Left lung (tissue), 14 donors: ENCODE measurements at places on chromosomes 12 and 14. TPM values are rescaled to one million over a fixed set of nuclear protein-coding genes. Genes with fewer than 3 reads are reported as not detected.
A peak's percentile ranks its signal among the peaks of the same experiment; 100 is the strongest.

DNA sequence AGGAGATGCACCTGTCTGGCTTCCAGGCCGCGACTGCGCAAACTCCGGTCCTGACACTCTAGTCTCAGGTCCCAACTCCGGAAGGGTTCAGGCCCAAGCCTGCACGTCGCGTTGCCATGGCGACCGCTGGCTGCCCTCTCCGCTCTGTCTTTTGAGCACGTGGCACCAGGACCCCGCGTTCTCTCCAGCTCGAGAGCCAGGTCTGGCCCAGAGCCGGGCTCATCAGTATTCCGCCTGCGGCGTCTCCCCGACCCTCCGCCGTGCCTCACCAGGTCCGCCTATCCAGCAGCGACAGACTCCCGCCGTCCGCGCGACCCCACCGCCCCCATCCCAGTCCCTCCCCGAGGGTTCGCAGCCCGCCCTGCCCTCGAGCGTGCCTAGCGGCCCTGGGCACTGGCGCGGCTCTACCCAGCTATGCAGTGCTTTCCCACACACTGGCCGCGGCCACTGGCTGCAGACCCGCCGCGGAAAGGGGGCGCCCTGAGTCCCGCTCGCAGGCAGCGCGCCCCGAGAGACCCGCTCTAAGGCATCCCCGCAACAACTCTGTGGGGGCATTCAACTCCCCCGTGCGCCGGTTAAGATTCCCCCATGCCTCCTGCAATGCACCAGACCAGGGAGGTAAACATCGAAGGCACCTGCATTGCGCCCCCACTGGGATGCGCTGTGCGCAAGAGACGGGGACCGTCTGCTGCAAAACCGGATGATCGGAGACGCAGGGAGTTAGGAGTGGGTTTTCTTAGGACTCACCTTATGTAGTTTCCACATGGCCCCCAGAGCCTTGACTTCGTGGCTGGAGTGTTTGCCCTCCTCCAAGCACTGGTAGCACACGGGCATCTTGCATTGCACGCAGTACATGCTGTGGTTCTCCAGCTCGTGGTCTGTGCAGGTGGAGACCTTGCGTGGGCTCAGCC is 1.3 kb downstream of the TRIM9 start:
- peaks cover 9% of the 10 kb centered on the region for H3K4me1 ChIP-seq
- no peak overlapping the region for H3K27ac ChIP-seq
- no peak overlapping the region for H3K4me3 ChIP-seq
- peaks cover 33% of the 10 kb centered on the region for H3K27me3 ChIP-seq

GRCh38 chr12:51270067-51270950 is at the start of gene SMAGP:
Gene SMAGP, minus strand, starts transcription at chr12:51270415. Its CDS starts 1,137 bp downstream, at chr12:51269278.
- H3K36me3 ChIP-seq = no peaks in the 10 kb centered on the region
- peak within 1 kb of the TSS; percentile 79 for H3K27ac ChIP-seq
- peaks cover 24% of the 10 kb centered on the region for H3K4me1 ChIP-seq
- peak; percentile 82 for DNase-seq
- H3K27me3 ChIP-seq = peaks cover 26% of the 10 kb centered on the region

DNA sequence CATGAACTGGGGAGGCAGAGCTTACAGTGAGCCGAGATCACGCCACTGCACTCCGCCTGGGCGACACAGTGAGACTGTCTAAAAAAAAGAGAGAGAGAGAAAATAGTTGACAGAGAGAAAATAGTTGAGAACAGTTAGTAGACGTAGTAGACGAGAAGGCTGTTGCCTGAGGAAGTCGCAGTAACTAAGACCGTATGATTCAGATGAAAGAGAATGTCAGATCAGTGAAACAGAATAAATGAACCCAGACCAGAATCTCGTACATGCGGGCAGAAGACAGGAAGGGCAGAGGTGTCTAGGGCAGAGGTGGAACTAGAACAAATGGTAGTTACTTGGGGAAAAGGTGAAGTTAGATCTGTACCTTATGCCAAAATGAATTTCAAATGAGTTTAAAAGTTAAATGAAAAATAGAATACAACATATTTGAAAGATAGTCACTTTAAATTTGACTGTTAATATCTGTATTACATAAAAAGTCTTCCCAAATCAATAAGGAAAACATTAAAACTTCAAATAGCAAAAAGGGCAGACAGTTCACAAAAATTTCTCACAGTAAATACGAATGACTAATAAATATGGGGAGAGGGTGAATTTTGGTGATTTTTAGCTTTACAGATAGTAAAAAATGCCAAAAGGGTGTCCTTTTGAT is 17.7 kb downstream of the MDM2 start:
- no peak overlapping the region for H3K27ac ChIP-seq
- no peaks in the 10 kb centered on the region for H3K27me3 ChIP-seq
- peaks cover 98% of the 10 kb centered on the region for H3K36me3 ChIP-seq
- DNase-seq = no peak

DNA sequence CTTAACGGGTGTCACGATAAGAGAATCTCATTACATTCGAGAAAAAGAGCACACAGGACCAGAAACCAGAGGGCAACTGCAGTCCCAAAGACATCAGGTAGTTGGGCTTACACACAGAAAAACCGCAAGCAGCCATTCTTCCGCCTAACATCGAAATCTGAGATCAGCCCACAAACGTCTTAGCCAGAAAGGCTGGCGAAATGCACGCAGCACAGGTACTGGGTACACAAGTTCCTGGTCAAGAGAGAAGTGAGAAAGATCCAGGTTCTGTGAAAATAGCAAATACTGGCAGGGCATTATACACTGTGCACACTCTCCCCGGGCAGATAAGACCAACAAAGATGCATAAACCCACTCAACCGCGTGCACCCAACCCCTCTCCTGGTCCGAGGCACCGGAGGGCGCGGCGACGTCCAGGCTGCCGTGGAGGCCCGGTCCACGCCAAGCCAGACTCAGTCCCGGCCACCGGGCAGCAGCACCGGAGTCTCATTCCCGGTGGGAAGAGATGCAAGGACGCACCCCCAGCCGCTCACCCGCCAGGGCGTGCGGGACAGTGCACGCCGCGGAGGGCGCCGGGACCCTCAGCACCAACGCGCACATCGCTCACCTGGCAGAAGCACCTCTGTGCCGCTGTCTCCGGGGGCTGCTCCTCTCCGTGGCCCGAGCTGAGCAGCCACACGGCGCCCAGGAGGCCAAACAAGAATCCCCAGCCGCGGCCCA is 437 bp downstream of the ERO1A start:
- peaks cover 9% of the 10 kb centered on the region for H3K4me1 ChIP-seq
- no peaks in the 10 kb centered on the region for H3K36me3 ChIP-seq
- DNase-seq = peak; percentile 40
- peak overlapping the region; percentile 98 for H3K27ac ChIP-seq
- peak overlapping the region; percentile 92 for H3K4me3 ChIP-seq
- no peaks in the 10 kb centered on the region for H3K27me3 ChIP-seq

DNA sequence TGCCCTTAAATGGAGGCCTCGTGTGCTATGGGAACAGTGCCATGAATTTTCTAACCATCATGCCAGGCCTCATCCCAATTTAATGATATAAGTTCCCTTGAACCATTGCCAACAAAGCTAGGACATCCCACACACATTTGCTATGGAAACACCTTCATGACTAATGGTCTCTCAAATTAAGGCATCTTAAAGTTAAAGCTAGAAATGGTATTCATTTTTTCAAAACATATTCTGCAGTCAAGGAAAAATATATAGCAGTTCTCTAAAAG is 117.3 kb downstream of the BTG1 start:
- H3K27ac ChIP-seq = no peak overlapping the region
- H3K36me3 ChIP-seq = no peaks in the 10 kb centered on the region
- no peaks in the 10 kb centered on the region for H3K27me3 ChIP-seq
- H3K4me3 ChIP-seq = no peak overlapping the region
- no peak for DNase-seq
- H3K4me1 ChIP-seq = peaks cover 30% of the 10 kb centered on the region

GRCh38 chr14:103973354-103973753 is 31.0 kb upstream of the RD3L start:
- H3K4me1 ChIP-seq = no peaks in the 10 kb centered on the region
- no peak overlapping the region for H3K4me3 ChIP-seq
- H3K27ac ChIP-seq = no peak overlapping the region
- H3K27me3 ChIP-seq = no peaks in the 10 kb centered on the region

DNA sequence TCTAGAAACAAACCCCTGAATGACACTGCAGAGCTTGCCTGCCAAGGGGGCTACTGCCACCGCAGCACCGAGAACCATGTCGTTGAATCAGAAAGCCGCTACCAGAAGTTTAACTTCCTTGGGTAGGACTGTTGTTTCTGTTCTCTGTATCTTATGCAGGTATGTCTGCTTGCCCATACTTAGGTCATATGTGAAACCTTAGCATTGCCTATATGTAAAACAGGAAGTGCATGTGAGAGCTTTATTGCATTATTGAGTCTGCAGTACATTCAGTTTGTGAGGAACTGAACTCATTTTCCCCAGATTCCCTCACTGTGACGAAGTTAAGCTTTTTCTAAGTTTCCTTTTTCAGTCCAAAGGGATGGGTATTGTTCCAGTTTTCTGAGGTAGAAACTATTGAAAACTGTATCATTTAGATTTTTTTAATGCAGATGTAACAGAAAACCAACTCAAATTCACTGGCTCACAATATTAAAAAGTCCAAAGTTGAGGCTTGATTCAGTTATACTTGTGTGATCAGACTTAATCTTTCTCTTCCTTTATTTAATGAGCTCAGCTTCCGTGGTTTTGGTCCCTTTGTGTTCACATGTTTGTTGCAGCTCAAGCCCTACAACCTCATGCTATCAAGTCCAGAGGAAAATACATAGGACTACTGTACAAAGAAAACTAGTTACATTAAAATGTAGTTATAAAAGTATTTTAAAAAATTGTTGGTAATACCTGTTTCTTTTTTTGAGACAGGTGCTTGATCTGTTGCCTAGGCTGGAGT is 6.9 kb downstream of the FBXO34 start:
- peak overlapping the region; percentile 55 for H3K27ac ChIP-seq
- no peaks in the 10 kb centered on the region for H3K36me3 ChIP-seq
- no peak overlapping the region for H3K4me3 ChIP-seq
- peaks cover 6% of the 10 kb centered on the region for H3K4me1 ChIP-seq

- no peak for DNase-seq
- H3K4me3 ChIP-seq = no peak overlapping the region
- H3K36me3 ChIP-seq = no peaks in the 10 kb centered on the region
- H3K27ac ChIP-seq = no peak overlapping the region
- no peaks in the 10 kb centered on the region for H3K4me1 ChIP-seq
These were observed 915.8 kb downstream of the VRK1 start for GRCh38 chr14:97713023-97713422.

DNA sequence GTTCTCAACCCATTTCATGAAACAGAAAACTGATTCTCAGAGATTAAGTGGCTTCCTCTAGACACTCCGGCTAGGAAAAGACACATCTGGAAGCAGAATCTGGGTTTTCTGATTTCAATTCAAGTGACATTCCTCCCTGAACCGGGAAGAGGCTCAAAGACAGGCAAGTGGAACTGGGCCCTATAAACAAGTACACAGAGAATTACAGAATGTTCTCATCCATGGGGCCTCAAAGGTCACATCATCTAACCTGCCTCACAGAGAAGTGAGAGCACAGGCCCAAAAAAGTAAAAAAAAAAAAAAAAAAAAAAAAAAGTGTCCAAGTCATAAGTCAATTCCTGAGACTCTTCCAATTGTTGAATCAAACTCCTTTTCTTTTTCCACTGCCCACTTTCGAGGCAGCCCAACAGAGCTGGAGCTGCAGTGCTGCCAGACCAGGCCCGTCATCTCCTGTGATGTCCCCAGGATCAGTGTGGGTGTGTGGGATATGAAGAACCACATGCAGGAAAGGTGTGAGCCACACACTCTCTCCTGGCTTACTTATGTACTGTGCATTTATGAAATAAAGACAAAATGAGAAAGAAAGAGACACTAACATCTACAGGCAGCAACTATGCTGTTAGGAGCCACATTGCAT is 2.8 kb upstream of the KRT1 start:
- no peak overlapping the region for H3K27ac ChIP-seq
- H3K4me1 ChIP-seq = no peaks in the 10 kb centered on the region
- H3K36me3 ChIP-seq = no peaks in the 10 kb centered on the region

- H3K27ac ChIP-seq = no peak overlapping the region
- H3K4me3 ChIP-seq = no peak overlapping the region
- H3K27me3 ChIP-seq = no peaks in the 10 kb centered on the region
- peaks cover 11% of the 10 kb centered on the region for H3K36me3 ChIP-seq
- DNase-seq = no peak
- H3K4me1 ChIP-seq = peaks cover 21% of the 10 kb centered on the region
These were observed 26.8 kb downstream of the DGLUCY start for GRCh38 chr14:91140672-91141071.

DNA sequence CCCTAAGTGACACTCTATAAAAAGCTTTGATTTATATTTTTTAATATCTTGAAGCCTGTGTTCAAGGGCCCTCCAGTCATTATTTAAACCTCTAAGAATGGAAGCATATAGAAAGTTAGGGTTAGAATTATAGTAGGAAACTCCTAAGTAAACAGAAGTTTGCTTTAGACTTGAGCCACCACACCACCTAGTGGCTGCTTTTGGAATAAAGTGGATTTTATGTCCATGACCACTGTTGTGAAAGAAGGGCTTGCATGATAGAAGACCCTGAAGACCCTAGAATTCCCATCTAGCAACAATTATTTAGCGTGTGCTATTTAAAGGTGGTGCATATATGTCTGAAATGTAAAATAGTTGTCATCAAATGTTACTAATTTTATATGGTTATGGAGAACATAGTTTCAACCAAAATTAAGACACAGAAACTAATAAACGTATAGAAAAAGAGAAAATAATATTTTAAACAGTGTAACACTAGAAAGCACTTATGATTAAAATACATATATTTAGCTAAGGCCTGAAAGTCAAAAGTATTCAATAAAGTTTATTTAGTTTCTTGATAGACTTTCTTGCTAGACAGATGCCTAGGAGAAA is 21.3 kb downstream of the LRRIQ1 start:
- H3K4me1 ChIP-seq = no peaks in the 10 kb centered on the region
- H3K27me3 ChIP-seq = no peaks in the 10 kb centered on the region

GRCh38 chr12:4278329-4279197 is 5.0 kb downstream of the CCND2 start:
- H3K4me1 ChIP-seq = peaks cover 73% of the 10 kb centered on the region
- DNase-seq = peak; percentile 89
- H3K27ac ChIP-seq = peak overlapping the region; percentile 23
- no peak overlapping the region for H3K4me3 ChIP-seq
- H3K36me3 ChIP-seq = no peaks in the 10 kb centered on the region
- H3K27me3 ChIP-seq = no peaks in the 10 kb centered on the region

DNA sequence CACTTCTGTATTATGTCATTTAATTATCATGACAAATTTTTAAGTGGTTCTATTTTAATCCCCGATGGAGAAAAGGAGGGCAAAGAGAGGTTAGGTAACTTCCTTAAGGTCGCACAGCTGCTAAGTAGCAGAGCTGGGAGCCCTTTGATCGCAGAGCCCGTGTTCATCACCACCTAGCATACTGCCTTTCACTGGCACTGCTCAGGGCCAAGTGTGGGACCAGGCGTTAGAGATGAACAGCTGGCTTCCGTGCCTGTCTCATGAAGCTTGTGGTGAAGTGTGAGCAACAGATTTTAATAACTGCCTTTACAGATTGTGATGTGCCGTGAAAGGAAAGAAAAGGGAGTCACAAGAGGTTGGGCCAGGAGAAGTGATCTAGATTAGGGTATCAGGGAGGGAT is 273.6 kb downstream of the AKAP6 start:
- no peak overlapping the region for H3K4me3 ChIP-seq
- H3K27me3 ChIP-seq = no peaks in the 10 kb centered on the region
- H3K4me1 ChIP-seq = no peaks in the 10 kb centered on the region
- H3K27ac ChIP-seq = no peak overlapping the region

- peaks cover 95% of the 10 kb centered on the region for H3K27me3 ChIP-seq
- DNase-seq = peak; percentile 63
- H3K4me1 ChIP-seq = no peaks in the 10 kb centered on the region
- H3K4me3 ChIP-seq = peak overlapping the region; percentile 32
These were observed 5.5 kb downstream of the NKX2-1 start for GRCh38 chr14:36514278-36515104.

MYL2 gene
- polyA plus RNA-seq = not detected

NGB gene
- not detected for polyA plus RNA-seq

RNU4-1 gene
- polyA plus RNA-seq = not detected

FIGNL2 gene
- polyA plus RNA-seq = 2.3 TPM

TRPV4 gene
- polyA plus RNA-seq = 3.1 TPM

ANO2 gene
- 4.5 TPM for polyA plus RNA-seq

SLC6A13 gene
- polyA plus RNA-seq = 2.6 TPM

ENDOU gene
- polyA plus RNA-seq = 0.58 TPM
